ENCODE measurements at places on chromosomes 7 and 10.

DNA sequence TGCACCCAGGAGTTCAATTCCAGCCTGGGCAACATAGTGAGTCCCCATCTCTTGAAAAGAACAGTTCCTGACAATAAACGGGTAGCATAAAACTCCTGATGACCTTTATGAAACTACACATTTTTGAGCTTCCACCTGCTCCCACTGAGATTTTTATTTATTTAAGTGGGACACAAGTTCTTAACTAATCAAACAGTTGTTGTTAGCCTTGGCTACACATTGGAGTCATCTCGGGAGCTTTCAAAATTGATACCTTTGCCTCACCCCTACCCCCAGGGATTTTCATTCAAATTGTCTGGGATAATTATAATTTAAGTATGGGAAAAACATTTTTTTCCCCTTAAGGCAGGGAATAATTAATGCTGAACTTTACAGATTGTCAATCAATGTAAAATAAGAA, 39.3 kb downstream of the MALSU1 start:
- DNase-seq, result no peak

GRCh38 chr7:154302380-154302779, 250.2 kb downstream of the DPP6 start:
- DNase-seq, result no peak

- DNase-seq, result no peak
Measured at GRCh38 chr7:129100827-129101166, 43.7 kb upstream of the TSPAN33 start.

- DNase-seq, result no peak
Measured at GRCh38 chr10:52210161-52210560, 103.9 kb upstream of the DKK1 start.

GRCh38 chr7:41738806-41739205, 35.9 kb upstream of the INHBA start:
- DNase-seq, result no peak

- DNase-seq, result no peak
Measured at GRCh38 chr7:45872116-45873034, 507 bp downstream of the CCDC201 start.
